ENCODE measurements at places on chromosomes 11 and 22.

- no peak for DNase-seq
These were observed 6.4 kb downstream of the CD82 start for GRCh38 chr11:44571871-44572270.

DNA sequence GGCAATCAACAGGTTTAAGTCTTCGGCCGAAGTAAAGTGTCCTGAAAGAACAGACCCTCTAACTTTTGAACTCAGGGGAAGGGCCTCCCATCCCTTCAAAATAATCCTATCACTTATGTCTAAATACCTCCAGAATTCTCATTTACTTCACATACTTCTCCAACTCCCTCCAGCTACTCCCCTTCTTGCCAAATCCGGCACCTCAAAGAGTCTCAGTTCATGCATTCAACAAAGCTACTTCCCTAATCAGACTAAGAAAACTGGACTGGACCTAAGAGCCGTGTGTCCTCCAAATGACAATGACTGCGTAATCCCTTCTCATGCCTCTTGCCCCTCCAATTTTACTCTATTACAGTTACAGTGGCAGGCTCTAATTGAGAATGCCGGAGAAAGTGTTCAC lies 1.3 kb downstream of the DDB1 start:
- no peak for DNase-seq

GRCh38 chr11:7319501-7319900 lies 67.8 kb downstream of the SYT9 start:
- DNase-seq = no peak

DNA sequence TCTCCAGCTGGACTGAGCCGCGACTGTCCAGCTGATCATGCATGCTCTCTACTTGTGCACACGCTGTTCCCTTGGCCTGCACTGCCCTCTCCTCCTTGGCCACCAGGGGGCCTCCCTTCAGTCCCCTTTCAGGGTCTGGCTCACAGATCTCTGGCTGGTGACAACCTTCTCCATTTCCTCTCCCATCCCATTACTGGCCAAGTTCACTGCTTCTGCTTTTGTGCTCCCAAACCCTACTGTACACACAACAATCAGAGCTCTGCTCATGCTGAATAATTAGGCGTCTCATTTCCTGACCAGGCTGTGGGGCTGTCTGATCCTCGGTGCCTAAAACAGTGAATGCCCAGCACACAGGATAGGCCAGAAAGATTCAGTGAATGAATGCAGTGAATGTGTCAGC lies 224.0 kb upstream of the NARS2 start:
- DNase-seq = peak; percentile 93

DNA sequence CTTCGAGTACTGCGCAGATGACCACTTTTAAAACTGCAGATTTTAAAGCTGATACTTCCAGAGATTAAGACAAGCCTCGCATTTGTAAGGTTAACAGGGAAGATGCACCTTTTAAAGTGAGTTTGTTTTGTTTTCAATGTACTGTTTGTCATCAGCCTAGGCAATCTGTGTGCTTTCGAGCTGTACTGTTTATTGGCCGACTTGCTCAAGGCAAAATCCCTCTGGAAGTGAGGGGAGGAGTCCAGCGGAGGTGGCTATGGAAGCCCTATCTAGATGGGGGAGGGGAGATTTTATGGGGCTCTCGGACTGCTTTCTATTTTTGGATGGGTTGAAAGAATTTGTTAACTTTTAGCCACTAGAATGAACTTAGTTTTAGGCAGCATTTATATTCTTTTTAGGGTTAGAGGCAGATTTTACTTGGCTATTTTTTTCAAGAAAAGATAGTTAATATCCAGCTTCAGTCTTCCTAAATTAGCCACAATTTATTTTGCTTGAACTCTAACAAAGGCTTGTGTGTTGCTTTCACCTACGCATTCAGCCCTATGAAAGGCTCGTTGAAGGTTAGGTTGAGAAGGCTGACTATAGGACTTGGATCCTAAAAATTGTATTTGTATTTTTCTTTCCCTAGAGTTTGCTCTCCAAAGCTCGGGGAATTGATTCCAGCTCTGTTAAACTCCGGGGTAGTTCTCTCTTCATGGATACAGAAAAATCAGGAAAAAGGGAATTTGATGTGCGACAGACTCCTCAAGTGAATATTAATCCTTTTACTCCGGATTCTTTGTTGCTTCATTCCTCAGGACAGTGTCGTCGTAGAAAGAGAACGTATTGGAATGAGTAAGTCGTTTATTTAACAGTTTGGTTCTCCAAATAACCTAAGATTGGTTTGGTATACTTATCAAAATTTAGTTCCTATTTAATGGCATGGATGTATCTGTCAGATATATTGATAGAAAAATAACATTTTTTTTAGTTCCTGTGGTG lies 2.1 kb downstream of the WEE1 start:
- no peak for DNase-seq

- no peak for DNase-seq
These were observed 30.4 kb downstream of the TBC1D22A start for GRCh38 chr22:46792841-46793261.

DNA sequence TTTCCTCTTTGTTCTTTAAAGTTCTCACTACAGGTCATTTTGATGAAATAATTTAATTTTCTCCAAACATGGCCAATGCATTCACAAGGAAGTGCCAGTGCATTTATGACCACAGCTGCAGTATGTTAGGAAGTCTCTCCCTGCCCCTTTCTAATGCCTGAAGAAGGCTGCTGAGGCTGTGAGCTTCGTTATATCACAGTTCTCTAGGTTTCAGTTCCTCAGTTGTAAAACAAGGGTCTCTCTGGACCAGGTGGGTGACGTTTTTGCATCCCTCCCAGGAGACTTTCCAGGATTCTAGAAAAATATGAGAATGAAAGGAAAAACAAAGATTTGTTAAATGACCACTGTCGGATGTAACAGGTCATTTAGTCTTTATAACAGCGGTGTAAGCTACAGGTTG lies 171.6 kb downstream of the LARGE1 start:
- DNase-seq = no peak

DNA sequence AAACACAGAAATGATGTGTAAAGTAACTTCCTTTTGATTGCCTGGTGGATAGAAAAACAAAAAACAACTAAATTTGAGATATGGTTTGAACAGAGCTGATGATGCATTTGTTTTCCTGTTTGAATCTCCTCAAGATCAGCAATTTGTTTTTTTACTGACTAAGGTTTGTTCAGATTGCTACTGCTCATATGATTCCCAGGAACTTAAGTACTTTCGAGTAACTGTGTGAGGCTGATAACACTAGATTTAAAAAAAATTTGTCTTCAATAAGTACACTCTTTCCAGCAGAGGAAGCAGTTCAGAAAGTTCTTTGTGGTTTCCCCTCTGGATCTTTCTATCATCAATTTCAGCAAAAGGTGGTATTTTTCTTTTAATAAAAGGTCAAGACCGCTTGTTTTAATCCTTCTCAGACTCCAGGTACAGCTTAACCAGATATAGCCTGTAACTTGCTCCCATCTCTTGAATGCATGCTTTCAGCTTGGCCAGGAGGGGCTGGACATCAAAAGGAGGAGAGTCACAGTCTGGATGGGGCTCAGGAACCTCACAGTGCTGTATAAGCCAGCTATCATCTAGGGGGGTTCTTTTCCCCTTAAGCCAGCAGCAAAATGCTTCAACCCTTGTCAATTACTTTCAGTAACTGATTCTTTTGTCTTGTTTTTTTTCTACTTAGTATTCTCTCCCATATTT lies 12.3 kb upstream of the MS4A6E start:
- no peak for DNase-seq

GRCh38 chr11:60756307-60757032 lies at the start of gene MS4A15:
MS4A15 (plus strand) TSS chr11:60756867; CDS start chr11:60763734, 6,867 bp downstream.
- DNase-seq = no peak

GRCh38 chr11:14542324-14542723 lies 22.1 kb upstream of the PSMA1 start:
- DNase-seq = no peak

DNA sequence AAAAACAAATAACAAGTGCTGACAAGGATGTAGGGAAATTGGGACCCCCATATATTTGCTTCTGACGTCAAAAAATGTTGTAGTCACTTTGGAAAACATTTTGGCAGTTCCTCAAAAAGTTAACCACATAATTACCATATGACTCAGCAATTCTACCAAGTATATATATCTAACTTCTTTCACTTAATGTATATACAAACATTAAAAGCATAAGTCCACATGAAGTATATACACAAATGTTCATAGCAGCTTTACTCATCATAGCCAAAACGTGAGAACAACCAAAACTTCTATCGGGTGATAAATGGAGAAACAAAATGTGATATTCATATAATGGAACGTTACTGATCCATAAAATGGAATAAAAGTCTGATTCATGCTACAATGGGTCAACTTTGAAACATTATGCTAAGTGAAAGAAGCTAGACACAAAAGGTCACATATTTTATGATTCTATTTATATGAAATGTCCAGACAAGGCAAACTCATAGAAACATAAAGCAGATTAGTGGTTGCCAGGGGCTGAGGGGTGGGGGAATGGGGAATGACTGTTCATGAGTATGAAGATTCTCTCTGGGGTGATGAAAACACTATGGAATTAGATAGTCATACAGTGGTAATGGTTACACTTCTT lies 48.7 kb upstream of the TEAD1 start:
- no peak for DNase-seq

DNA sequence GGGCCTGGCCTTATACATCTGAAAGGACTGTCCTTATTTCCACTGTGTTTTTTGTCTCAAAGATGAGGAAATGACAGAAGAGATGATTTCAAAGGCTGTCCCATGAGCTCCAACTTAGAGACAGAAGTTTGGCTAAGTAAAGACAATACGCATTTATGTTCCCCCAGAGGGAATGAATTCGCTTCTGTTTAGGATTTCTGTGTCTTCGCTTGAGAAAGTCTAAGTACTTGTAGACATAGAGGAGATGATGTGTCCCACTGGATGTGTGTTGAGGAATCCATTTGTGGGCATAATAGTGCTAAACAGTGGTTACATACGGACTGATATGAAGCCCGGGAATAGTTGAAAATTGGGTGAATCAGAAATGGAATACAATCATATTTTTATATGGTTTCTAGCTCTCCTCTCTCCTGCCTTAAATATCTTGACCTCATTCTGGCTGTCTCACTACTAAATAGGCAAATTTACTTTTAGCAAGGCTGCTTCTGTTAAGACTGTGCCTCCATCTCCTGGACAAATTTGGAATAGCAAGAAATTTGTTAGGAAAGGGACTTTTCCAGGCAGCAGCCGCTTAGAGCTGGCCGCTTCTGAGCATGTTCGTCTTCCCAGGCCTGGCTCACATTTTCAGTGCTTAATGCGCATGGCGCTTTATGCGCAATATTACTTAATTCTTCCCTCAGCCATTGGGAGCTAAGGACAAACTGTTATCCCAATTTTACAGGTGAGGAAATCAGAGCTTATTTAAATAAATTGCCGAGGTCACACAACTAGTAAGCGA lies 1.9 kb upstream of the PEX26 start:
- no peak for DNase-seq

GRCh38 chr11:1854949-1855885 lies 2.3 kb downstream of the LSP1 start:
- DNase-seq = no peak
